ENCODE measurements at places on chromosomes 13 and 19. TPM values are rescaled to one million over a fixed set of nuclear protein-coding genes. Genes with fewer than 3 reads are reported as not detected.

- DNase-seq = no peak
- H3K27me3 ChIP-seq = peaks cover 14% of the 10 kb centered on the region
- H3K4me3 ChIP-seq = no peak overlapping the region
- peak overlapping the region; percentile 23 for H3K27ac ChIP-seq
These were observed 4.9 kb upstream of the GIPC3 start for GRCh38 chr19:3580156-3580934.

GRCh38 chr19:1062387-1063029, 4.5 kb upstream of the ARHGAP45 start:
- H3K27ac ChIP-seq = no peak overlapping the region
- H3K27me3 ChIP-seq = no peaks in the 10 kb centered on the region

- DNase-seq = no peak
- H3K36me3 ChIP-seq = no peaks in the 10 kb centered on the region
- no peaks in the 10 kb centered on the region for H3K27me3 ChIP-seq
- H3K4me1 ChIP-seq = no peaks in the 10 kb centered on the region
These were observed 123.5 kb downstream of the KCTD12 start for GRCh38 chr13:76762721-76763120.

DNA sequence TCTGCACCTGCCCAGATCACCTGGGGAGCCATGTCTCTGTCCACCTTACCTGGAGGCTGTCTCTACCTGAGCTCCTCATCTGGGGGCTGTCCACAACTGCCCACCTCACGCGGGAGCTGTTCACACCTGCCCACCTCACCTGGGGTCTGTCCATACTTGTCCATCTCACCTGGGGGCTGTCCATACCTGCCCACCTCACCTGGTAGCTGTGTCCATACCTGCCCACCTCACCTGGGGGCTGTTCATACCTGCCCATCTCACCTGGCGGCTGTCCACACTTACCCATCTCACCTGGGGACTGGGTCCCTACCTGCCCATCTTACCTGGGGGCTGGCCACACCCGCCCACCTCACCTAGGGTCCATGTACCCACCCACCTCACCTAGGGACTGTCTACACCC, 10.0 kb upstream of the CPAMD8 start:
- no peaks in the 10 kb centered on the region for H3K4me1 ChIP-seq
- no peak for DNase-seq
- no peaks in the 10 kb centered on the region for H3K36me3 ChIP-seq
- no peaks in the 10 kb centered on the region for H3K27me3 ChIP-seq

- DNase-seq = no peak
- no peaks in the 10 kb centered on the region for H3K4me1 ChIP-seq
- H3K27me3 ChIP-seq = peaks cover 33% of the 10 kb centered on the region
These were observed 4.6 kb upstream of the EPS8L1 start for GRCh38 chr19:55071129-55071502.

DNA sequence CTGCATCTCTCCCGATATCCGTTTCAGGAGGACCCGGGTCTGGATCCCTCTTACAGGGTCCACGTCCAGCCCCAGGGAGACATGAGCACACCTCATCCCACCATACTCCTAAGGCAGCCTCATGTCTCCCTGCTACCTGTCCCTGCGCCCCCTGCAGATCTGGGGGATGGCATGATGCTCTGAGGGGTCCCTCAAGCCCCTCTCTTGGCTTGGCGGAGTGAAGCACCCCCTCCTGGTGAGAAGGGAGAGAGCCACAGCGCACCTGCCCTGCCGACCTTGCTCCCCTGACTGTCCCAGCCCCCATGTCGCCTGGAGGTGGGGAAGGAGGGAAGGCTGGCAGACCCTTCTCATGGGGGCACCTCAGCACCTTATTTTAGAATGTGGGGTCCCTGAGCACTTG, 21.5 kb upstream of the ARHGEF7 start:
- no peak overlapping the region for H3K27ac ChIP-seq
- DNase-seq = no peak
- no peak overlapping the region for H3K4me3 ChIP-seq
- H3K4me1 ChIP-seq = no peaks in the 10 kb centered on the region

GRCh38 chr13:32025730-32026129, 5.8 kb upstream of the FRY start:
- DNase-seq = no peak
- H3K4me3 ChIP-seq = no peak overlapping the region
- H3K4me1 ChIP-seq = peaks cover 3% of the 10 kb centered on the region
- no peaks in the 10 kb centered on the region for H3K36me3 ChIP-seq

DNA sequence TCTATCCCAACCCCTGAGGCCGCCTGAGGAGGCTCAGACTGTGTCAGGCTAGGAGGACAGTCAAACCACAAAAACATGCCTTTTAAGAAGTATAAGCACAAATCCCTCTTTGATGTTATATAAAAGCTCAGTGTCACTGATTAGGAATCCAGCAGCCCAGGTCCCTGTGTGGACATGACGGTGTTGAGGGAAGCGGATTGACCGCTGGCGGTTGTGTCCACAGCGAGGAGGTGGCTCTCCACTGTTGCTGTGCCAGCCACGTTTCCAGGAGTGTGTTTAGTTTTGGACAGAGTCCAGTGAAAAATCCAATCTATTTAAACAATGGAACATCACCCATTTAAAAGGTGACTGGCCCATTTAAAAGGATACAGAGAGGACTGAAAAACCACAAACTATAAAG, 7.5 kb upstream of the GJA3 start:
- no peak for DNase-seq
- no peaks in the 10 kb centered on the region for H3K4me1 ChIP-seq
- H3K36me3 ChIP-seq = no peaks in the 10 kb centered on the region
- H3K27ac ChIP-seq = no peak overlapping the region
- peaks cover 4% of the 10 kb centered on the region for H3K27me3 ChIP-seq

DNA sequence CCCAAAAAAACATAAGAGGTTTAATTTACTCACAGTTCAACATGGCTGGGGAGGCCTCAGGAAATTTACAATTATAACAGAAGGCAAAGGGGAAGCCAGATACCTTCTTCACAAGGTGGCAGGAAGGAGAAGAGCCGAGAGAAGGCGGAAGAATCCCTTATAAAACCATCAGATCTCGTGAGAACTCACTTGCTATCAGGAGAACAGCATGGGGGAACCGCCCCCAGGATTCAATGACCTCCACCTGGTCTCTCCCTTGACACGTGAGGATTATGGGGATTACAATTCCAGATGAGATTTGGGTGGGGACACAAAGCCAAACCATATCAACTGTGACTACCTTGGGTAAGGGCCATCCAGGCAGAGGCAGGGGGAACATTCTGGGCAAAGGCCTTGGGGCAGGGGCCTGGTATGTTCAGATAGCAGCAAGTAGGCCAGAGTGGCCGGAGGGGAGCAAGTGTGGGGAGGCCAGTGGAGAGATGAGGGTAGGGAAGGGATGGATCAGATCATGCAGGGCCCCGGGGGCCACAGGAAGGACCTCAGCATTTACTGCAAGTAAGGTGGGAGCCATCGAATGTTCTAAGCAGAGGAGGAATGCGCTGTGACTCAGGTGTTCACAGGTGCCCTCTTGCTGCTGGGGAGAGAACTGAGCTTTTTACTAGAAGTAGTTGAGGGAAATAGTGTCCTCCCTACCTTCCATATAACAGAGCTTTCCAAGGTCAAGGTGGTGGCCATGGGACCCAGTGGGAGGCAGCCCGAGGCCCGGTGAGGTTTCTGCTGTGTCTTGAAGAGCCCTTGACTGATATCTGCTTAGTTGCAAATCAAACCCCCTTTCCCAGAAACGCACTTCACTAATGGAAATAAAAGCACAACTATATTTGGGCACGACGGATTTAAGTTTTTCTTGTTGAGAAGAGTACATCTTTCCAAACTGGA, 18.0 kb downstream of the RAB3D start:
- H3K27me3 ChIP-seq = no peaks in the 10 kb centered on the region
- no peaks in the 10 kb centered on the region for H3K4me1 ChIP-seq
- DNase-seq = no peak
- H3K36me3 ChIP-seq = no peaks in the 10 kb centered on the region

GRCh38 chr13:50006426-50007135, 8.7 kb upstream of the KCNRG start:
- no peak overlapping the region for H3K4me3 ChIP-seq
- DNase-seq = no peak
- peaks cover 13% of the 10 kb centered on the region for H3K4me1 ChIP-seq
- H3K27me3 ChIP-seq = no peaks in the 10 kb centered on the region
- H3K27ac ChIP-seq = no peak overlapping the region

DNA sequence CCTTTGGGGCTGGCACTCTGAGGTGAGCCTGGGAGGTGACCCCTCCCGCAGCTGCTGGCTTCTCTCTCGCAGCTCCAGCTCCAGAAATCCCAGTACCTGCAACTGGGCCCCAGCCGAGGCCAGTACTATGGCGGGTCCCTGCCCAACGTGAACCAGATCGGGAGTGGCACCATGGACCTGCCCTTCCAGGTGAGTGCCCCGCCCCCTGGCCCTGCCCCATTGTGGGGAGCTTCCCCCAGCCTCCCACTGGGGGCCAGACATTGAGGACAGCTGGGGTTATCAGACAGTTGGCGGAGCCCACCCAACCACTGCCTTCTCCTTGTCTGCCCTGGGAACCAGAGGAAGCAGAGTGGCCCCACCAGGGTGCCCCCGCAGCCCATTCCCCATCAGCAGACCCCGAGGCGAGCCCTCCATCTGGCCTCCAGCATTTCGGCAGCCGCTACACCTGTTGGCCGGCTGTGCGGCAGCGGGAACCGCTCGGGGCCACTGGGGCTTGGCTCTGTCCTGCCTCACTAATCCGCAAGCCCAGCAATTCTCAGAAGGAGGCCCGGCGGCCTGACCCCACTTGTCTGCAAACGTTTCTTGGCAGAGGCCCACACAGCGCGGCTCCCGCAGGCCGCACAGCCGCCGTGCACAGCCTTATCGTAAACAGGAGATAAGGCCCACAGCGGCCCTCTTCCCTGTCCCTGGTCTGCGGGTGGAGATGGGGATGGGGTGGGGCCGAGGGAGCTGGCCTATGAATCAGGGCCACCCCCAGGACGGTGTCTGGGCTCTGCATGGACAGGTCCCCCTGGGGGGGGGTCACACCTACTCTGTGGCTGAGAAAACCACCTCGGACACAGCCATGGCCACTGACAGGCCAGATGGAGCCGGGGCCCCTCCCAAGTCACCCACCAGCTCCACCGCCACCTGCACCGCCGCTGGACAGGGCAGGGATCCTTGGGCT, 48.0 kb downstream of the COMP start:
- H3K4me1 ChIP-seq = no peaks in the 10 kb centered on the region
- no peaks in the 10 kb centered on the region for H3K27me3 ChIP-seq
- no peak overlapping the region for H3K4me3 ChIP-seq
- H3K27ac ChIP-seq = no peak overlapping the region
- no peaks in the 10 kb centered on the region for H3K36me3 ChIP-seq
- peak; percentile 67 for DNase-seq

- DNase-seq = no peak
- H3K4me3 ChIP-seq = no peak overlapping the region
- no peaks in the 10 kb centered on the region for H3K4me1 ChIP-seq
- H3K27ac ChIP-seq = no peak overlapping the region
- no peaks in the 10 kb centered on the region for H3K27me3 ChIP-seq
- H3K36me3 ChIP-seq = no peaks in the 10 kb centered on the region
These were observed 526.2 kb downstream of the UQCRFS1 start for GRCh38 chr19:28686756-28687155.

GRCh38 chr13:70502944-70503343, 394.7 kb upstream of the KLHL1 start:
- no peaks in the 10 kb centered on the region for H3K27me3 ChIP-seq
- H3K4me3 ChIP-seq = no peak overlapping the region
- no peak for DNase-seq
- H3K27ac ChIP-seq = no peak overlapping the region
- H3K4me1 ChIP-seq = no peaks in the 10 kb centered on the region

GRCh38 chr13:37616131-37616530, 17.6 kb upstream of the POSTN start:
- H3K27ac ChIP-seq = no peak overlapping the region
- no peaks in the 10 kb centered on the region for H3K36me3 ChIP-seq
- H3K4me3 ChIP-seq = no peak overlapping the region
- H3K27me3 ChIP-seq = no peaks in the 10 kb centered on the region
- no peak for DNase-seq

GRCh38 chr13:33123066-33123859, 107.0 kb downstream of the KL start:
- H3K36me3 ChIP-seq = peaks cover 43% of the 10 kb centered on the region
- no peak for DNase-seq
- no peaks in the 10 kb centered on the region for H3K27me3 ChIP-seq
- H3K4me3 ChIP-seq = no peak overlapping the region
- peaks cover 33% of the 10 kb centered on the region for H3K4me1 ChIP-seq

DNA sequence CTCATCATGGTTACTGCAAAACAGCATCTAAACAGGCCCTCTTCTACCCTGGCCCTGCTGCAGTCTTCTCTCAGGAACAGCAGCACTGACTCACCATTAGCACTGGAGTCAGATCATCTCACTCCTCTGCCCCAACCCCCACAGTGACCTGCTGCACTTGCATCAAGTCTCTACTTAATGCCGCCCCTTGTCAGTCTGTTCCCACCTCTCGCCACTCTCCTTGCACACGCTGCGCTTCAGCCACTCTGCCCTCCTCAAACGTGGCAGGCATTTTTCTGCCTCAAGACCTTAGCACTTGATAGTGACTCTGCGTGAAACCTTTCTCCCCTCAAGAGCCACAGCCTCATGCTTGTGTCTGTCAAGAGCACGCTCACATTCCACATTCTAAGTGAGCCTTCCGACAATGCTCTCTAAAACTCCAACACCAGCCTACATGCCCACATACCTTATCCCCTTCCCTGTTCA, 22.1 kb downstream of the MIPEP start:
- no peaks in the 10 kb centered on the region for H3K27me3 ChIP-seq
- peaks cover under 1% of the 10 kb centered on the region for H3K36me3 ChIP-seq

DNA sequence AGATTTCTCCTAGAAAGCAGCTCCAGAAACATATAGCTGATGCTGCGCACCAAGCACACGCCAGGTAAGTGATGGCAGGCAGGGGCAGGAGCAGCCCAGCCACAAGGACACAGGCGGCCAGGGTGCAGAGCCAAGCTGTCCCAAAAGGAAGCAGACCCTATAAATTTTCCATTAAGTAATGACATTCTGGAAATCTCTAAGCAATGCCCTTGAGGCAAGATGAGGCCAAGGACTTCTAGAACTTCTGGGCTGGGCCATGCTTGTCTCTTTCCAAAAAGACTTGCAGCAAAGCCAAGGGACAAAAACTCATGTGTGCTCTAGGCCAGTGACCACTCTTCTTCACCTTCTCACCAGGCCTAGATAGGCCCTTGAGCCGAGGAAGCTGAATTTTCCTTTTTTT, 42.2 kb upstream of the EPHX3 start:
- H3K27me3 ChIP-seq = no peaks in the 10 kb centered on the region
- H3K27ac ChIP-seq = no peak overlapping the region
- H3K4me1 ChIP-seq = peaks cover 84% of the 10 kb centered on the region

GRCh38 chr13:98454389-98454881, 122.5 kb downstream of the STK24 start:
- no peaks in the 10 kb centered on the region for H3K27me3 ChIP-seq
- no peak overlapping the region for H3K4me3 ChIP-seq
- peak overlapping the region; percentile 33 for H3K27ac ChIP-seq
- DNase-seq = no peak
- peaks cover 55% of the 10 kb centered on the region for H3K36me3 ChIP-seq

- no peaks in the 10 kb centered on the region for H3K4me1 ChIP-seq
- no peak for DNase-seq
- no peak overlapping the region for H3K4me3 ChIP-seq
- no peak overlapping the region for H3K27ac ChIP-seq
- no peaks in the 10 kb centered on the region for H3K27me3 ChIP-seq
These were observed 837.0 kb downstream of the SLITRK6 start for GRCh38 chr13:84962141-84962750.

NXNL1 gene
- 0.43 TPM for total RNA-seq

ZNF836 gene
- total RNA-seq = 3.8 TPM

FAM83E gene
- total RNA-seq = not detected

TMEM59L gene
- total RNA-seq = 0.79 TPM

ITGBL1 gene
- total RNA-seq = 5.7 TPM

ZNF547 gene
- total RNA-seq = 2.4 TPM

MRPL57 gene
- 18.9 TPM for total RNA-seq

CGB8 gene
- not detected for total RNA-seq

ZNF439 gene
- 2.4 TPM for total RNA-seq

COX6B1 gene
- total RNA-seq = 695 TPM

All from psoas muscle (tissue), 8 donors.